ENCODE measurements at places on chromosomes 5 and 9.

DNA sequence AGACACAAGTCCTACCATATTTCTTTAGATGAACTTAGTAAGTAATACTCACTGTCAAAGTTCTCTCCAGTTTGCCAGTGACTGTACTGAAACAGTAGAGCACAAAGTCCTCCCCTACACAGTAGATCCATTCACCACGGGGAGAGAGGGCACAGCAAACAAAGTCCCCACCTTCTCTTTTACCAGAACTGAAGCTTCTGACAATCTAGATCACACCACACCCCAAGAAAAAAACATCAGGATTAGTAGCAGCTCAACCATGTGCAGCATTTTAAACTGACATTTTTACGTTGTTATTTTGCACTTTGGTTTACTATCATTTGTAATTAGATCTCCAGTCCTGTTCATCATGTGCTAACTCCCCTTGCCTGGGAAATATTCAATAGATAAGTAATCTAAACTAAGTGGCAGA is 23.0 kb downstream of the DNAJA1 start:
- no peak for DNase-seq

DNA sequence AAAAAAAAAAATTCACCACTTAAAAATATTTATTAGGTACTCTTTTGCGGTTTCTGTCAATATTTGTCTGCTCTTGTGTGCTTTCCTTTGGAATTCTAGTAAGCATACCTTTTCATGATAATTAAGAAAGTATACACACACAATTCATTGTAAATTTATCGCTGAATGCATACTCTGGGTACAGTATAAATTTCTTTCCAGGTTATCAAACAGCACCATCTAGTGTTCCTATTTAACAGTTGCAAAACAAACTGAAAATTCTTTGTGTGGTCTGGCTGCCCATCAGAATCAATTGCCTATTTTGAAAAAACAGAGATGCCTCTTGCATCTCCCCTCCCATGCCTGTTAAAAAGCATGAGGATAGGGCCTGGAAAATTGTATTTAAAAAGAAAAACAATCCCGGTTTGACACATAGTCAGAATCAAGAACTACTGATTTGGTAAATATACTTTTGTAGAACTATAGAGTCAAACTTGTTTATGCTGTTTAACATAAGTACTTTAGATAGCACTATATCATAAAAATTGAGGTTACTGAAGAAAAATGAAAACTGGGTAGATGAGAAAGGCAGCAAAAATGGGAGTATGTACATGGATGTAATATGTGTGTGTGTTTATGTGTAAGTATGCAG is 16.2 kb downstream of the PGGT1B start:
- DNase-seq: no peak

DNA sequence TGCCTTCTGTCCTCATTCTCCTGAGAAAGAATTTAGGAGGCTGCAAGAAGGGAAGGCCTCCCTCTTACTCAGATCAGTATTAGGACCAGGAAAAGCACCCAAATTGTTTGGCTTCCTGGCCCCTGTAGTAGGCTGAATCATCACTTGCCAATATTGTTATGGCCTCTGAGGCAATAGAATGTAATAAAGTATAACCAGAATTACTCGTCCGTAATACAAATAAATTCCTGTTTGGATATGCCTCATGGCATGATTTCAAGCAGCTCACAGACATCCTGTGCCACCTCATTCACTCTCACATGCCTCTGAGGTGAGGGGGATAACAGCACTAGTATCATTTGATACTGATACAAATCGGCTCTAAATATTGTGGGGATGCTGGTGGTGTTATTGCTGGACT is 427.3 kb downstream of the ISL1 start:
- no peak for DNase-seq

DNA sequence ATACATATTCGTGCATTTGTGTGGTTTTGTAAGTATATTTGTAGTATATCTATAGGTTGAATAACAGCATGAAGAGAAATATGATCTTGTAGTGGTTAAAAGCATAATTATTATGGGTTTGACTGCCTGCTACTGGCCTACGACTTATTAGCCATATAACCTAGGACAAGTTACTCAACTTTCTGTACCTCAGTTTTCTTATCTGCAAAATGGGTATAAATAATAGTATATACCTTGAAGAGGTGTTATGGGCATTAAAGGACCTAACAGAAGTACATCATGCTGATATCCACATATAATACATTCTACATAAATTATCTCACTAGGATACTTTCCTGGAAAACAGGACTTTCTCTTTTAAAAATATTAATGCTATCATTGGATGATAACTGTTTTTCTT is 118.3 kb upstream of the ELL2 start:
- no peak for DNase-seq

Data from nucleus accumbens (tissue), 56 donors.